ENCODE measurements at places on chromosomes 7 and 10. TPM values are rescaled to one million over a fixed set of nuclear protein-coding genes. Genes with fewer than 3 reads are reported as not detected.

DNA sequence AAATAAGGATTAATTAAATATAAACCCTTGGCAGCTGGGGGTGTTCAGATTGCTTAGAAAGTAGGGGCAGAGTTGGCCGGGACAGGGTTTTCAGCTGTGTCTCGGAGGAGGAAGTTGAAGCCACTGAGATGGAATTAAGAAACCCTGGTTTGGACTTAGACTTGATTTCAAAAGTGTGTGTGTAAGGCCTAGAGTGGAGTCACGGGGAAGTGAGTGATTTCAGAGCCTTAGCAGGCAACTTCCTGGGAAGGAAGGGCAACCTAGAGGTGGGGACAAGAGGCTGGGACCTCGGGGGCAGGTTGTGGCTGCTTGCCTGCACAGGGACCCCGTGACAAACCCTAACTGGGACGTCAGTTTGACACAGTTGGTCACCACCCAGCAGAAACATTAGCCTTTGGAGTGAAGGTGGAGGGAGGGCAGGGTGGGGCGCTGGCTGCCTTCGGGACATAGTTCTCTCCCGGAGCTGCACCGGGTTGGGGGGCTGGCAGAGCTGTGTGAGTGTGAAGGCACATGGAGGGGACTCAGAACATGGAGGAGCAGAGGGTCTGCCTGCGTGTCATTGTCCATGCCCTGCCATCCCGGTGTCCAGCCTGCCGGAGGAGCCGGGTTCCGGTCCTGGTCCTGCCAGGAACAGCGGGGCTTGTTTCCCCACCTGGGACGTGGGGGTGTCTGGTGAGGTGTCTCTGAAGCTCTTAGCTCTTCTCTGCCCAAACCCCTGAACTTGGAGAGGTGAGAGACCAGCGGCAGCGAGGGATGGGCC, 1.8 kb downstream of the BRI3 start:
- peak; percentile 65 for DNase-seq

DNA sequence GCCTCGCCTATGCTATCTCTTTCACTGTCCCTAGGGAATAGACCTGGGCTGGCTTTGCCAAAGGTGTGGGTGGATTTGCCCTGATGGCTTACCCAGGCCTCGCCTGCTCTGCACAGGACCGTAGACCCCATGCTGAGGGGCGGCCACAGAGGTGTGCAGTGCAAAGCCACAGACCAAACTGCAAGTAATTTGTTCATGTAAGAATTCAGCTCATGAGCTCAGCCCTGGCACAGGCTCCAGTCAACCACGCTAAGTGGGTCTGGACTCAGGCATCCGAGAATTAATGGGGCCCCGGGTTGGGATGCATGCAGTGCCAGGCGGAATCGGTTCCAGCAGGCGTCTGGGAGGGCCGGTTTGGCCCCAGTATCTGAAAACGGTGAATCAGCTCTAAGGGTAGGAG, 445.2 kb downstream of the DNAJB6 start:
- no peak for DNase-seq

GRCh38 chr10:22700489-22700888, 13.9 kb downstream of the PIP4K2A start:
- no peak for DNase-seq

GRCh38 chr10:132363921-132364593, 32.1 kb downstream of the LRRC27 start:
- DNase-seq, result no peak

- DNase-seq, result no peak
These were observed 8.0 kb upstream of the CALU start for GRCh38 chr7:128731184-128731583.

- DNase-seq, result peak; percentile 55
These were observed 32.8 kb upstream of the SFTPD start for GRCh38 chr10:79981450-79982361.

- DNase-seq, result no peak
These were observed 104.0 kb upstream of the ZEB1 start for GRCh38 chr10:31215052-31215451.

DNA sequence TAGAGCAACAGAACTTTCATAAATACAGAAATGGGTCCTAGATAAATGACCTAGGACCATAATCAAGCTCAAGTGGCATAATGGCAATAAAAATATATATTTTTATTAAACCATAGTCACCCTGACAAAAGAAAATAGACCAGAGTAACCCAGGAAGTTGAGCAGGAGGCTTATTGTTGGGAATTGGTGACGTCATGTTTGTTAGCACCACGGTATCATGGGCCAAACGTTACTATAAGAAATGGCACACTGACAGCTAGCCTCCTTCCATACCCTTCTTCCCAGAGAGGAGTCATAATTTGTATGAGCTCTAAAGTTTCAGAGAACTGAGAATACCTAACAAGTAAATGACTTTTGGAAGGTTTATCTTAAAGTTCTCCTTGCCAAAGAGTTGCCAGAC, 1698.2 kb downstream of the REEP3 start:
- DNase-seq, result no peak

- DNase-seq, result no peak
These were observed 4.0 kb downstream of the SKAP2 start for GRCh38 chr7:26860361-26860760.

GRCh38 chr10:5448333-5449001, 36.1 kb downstream of the NET1 start:
- DNase-seq, result no peak

- DNase-seq, result no peak
These were observed 9.9 kb downstream of the ST7 start for GRCh38 chr7:116963234-116963633.

DNA sequence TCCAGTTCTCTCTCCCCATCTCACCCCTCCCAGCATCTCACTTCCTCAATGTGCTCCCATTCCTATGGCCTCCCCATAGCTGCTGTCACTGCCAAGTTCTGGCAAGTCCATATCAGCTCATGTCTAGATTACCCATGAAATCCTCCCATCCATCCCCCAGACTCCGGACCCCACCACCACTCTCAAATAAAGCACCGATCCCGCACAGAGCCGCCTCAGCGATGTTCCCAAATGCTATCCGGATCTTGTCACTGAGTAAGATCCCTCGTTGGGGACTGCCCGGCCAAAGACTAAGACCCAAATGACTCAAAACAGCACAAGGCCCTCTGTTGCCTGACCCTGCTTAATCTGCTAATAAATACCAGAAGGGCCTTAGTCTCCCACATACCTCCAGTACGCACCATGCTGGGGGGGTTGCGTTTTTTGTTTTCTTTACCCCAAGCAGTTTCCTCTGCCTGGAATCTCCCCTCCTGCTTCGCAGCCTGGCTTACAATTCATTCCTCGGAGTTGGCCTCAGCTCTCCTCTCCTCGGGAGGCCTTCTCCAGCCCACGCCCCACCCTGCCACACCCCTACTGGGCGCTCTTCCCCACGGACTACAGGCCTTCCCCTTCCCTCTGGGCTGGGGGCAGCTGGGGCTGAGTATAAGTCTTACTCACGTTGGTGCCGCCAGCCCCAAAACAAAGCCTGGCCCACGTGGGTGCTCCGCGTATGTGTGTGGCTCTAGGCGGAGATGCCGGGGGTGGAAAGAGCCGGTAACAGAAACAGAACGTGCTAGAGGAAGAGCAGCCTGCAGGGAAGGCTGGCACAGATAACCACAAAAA, 1.8 kb upstream of the DUSP5 start:
- no peak for DNase-seq

GRCh38 chr7:1996816-1997215, 235.9 kb downstream of the MAD1L1 start:
- no peak for DNase-seq

- no peak for DNase-seq
These were observed 79.3 kb upstream of the CCDC6 start for GRCh38 chr10:59985639-59986038.

DNA sequence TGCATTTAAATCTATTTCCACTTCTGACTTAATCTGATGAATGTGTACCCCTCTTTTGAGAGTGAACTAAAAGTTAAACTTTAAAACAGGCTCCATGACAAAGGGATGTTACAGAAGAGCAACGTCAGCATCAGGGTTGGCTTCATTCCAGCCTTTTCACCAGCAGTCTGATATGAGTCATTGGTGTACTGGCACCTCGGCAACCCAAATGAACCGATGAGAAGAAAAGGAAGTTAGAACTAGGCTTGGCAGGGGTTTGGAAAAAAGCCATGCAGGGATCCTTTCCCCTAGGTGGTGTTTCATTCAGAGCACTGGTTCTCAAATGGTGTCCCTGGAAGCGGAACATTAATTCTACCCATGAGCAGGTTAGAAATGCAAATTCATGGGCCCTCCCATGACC, 53.6 kb downstream of the SEC61G start:
- DNase-seq, result no peak

GRCh38 chr10:127349737-127350136, 153.3 kb upstream of the INSYN2A start:
- no peak for DNase-seq

- DNase-seq, result peak; percentile 64
These were observed 114.2 kb downstream of the EGFR start for GRCh38 chr7:55132890-55133551.

GRCh38 chr7:64180989-64181388, 26.0 kb upstream of the ZNF735 start:
- DNase-seq, result no peak

DNA sequence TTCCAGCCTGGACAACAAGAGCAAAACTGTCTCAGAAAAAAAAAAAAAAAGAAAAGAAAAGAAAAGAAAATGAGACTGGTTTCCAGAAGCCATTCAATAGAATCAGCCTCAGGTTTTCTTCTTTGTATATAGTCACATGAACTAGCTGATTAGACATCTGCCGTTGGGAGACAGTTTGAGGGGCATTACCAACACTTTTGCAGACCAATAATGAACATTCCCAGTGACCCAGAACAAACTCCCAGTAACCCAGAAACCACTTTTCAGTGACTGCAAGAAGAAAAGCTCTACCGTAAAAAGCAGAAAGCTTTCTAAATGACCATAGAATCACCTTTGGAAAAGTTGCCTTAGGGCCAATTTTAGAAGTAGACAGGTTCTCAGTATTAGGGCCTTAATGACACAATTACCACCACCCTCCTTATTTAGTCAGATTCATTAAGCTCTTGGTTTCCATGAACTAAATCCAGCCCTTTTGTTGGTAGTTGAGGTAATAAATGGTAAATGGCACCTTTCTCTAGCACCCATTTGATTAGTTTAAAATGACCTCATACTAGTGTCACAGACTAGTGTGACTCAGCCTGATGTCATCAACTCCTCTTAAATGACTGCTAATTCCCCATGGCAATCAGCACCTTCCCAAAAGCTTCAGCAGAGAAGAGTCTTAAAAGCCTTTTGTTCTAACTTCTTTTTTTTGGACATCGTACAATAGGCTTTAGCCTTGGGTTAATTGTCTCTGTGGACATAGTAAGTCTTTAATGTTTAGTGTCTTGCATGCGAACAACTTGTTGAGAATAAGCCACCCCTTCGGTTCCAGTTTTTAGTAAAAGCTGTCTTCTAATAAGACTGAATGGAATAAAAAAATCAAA, 33.6 kb upstream of the XRCC2 start:
- no peak for DNase-seq

- no peak for DNase-seq
These were observed 98.7 kb upstream of the MBL2 start for GRCh38 chr10:52871191-52871843.

- DNase-seq, result no peak
These were observed 29.2 kb upstream of the APBB1IP start for GRCh38 chr10:26408858-26409494.

DNA sequence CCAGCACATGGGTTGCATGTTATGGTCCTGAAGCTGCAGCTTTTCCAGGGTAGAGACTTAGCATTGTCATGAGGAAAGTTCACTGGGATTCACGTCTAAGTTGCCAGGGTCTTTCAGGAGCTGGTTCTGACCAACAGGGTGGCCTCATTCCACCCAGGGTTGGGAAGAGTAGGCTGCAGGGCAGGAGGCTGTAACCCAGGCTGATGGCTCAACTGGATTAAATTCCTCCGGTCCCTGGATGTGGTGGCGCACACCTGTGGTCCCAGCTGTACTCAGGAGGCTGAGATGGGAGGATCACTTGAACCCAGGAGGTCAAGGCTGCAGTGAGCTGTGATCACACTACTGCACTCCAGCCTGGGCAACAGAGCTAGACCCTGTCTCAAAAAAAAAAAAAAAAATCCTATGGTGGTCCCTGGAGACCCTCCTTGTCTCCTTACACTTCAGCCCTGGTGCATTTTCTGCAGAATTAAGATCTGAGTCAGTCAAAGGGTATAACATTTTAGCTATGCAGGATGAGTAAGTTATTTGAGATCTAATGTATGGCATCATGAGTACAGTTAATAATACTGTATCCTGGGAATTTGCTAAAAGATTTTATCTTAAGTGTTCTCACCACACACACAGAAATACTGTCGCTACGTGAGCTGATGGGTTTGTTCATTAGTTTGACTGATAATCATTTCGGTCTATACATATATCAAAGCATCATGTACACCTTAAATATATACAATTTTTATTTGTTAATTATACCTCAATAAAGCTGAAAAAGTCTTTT, 44.0 kb downstream of the ASB13 start:
- DNase-seq, result no peak

DNA sequence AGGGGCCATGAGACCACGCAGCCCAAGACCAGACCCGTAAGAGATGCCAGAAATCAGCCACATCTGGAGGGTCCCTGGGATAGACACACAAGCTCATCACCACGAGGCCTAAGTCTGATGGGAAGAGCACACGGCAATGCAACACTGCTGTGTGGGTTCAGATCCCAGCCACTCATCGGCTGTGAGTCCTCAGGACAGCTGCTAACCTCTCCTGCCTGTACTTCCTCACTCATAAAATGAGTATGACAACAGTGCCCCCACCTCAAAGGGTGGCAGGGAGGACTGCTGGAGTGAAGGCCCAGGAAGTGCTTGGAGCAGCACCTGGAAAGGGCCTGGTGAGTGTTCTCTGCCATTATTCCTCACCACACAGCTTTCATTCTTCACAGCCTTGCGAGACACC, 60.9 kb downstream of the MAD1L1 start:
- DNase-seq, result no peak

SPOCK2 gene
- total RNA-seq, result 7.4 TPM

GJD4 gene
- not detected for total RNA-seq

AGBL3 gene
- 3.9 TPM for total RNA-seq

TBATA gene
- total RNA-seq, result not detected

NME8 gene
- total RNA-seq, result 1.5 TPM

NRG3 gene
- 0.57 TPM for total RNA-seq

NIPSNAP2 gene
- total RNA-seq, result 66.6 TPM

TCTN3 gene
- total RNA-seq, result 53.8 TPM

KCP gene
- total RNA-seq, result 14.5 TPM

Measured in ureter (tissue), 1 donor.